Right cardiac atrium (tissue), 5 donors: ENCODE measurements at places on chromosomes 1 and 21.

GRCh38 chr1:92218559-92218958, 844 bp downstream of the C1orf146 start:
- DNase-seq: no peak

- no peak for DNase-seq
Observed at GRCh38 chr21:31869750-31870149, 3.1 kb upstream of the HUNK start.

DNA sequence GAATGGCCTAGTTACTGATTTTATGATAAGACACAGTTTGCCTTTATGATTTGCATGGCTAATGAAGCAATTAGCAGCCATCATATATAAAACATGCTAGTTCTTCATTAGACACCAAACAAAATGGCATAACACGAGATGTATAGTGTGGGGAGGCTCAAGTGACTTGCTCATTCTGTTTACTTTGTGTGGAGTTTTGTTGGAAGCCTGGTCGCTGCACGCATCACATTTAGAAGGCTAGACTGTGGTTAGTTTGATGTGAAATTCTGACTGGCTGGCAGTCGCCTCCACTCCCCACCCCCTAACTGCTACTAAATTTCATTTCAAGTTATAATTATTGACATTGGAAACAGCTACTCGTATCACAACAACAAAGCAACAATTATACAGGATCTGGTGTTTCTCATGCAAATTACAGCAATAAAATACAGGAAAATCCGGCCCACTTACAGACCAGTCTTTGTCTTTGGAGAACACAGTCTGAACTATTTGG, 356.1 kb downstream of the LMO4 start:
- DNase-seq: peak; percentile 65

GRCh38 chr1:1826356-1827088, 48.3 kb upstream of the NADK start:
- no peak for DNase-seq

DNA sequence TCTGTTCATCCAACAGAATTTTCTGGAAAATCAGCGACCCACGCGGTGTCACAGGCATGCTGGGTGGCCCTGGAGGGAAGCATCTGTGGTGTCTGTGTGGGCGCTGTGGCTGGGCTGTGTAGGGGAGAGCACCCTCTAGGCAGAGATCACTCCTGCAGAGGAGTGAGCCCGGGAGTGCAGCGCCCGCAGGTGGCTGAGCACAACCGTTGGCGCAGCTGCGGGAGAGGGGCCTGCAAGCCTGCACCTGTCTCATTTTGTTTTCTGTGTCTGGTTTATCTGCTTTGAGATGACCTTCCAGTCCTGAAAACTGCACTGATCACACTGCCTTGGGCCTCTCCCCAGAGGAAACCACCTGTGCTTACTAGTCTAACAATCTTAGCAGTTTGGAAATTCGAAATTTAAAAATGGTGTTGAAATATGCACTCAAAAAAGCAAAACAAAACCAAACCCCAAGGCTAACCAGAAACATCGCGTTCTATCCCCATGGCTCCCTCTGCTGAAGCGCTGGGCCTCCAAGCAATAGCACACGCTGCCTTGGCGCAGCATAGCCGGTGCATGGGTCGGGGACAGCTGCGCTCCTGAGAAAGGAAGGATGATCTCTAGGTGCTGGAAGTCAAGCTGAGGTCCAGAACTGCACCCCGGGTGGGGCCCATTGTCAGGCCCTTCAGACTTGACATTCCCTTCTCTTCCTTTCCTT, 4.8 kb downstream of the FAM3B start:
- no peak for DNase-seq
